ENCODE measurements at places on chromosomes 5 and 9.

DNA sequence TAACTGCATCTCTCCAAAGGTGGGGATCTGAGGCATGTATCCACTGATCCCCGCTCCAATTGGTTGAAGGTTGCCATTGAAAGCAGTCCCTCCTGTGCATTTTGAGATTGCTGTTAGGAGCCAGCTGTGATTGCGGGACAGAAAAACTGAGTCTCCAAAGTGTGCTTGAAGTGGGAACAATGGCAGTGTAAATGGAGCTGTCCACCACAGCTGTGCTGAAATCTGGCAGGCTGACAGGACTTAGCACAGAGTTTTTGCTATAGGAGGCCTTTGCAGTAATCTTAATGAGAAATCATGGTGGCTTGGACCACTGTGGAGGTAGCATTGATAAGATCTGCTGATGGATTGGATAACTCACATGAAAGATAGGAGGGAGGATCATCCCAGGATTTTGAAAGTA lies 3.3 kb downstream of the RNF20 start:
- no peak for DNase-seq

DNA sequence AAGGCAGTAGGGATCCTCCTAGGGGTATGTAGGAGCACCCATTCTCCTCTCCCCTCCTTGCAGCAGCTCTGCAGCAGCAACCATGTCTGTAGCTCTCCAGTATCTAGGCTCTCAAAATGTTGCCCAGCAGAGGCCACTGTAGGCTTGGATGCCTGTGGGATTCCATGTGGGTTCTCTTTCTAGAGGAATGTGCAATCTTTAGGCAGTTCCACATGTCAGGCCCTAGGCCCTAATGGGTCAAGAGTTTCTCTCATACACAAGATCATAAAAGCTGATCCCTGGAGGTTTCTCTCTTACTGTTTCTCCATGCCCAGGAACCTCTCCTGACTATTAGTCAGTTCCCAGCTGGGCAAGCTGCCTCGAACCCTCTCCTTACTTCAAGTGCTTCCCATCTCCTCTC lies 215.8 kb downstream of the FRMD3 start:
- no peak for DNase-seq

GRCh38 chr9:95107001-95107749 lies 210.3 kb downstream of the FANCC start:
- DNase-seq = no peak

GRCh38 chr5:179060116-179061008 lies at the start of gene ZNF354C:
ZNF354C (plus strand) TSS chr5:179060373; CDS start chr5:179062069, 1,696 bp downstream.
- DNase-seq = peak; percentile 73

- no peak for DNase-seq
These were observed 1668.0 kb upstream of the NUDT12 start for GRCh38 chr5:105230516-105231157.

- no peak for DNase-seq
These were observed 123.1 kb upstream of the PJA2 start for GRCh38 chr5:109532773-109533364.

DNA sequence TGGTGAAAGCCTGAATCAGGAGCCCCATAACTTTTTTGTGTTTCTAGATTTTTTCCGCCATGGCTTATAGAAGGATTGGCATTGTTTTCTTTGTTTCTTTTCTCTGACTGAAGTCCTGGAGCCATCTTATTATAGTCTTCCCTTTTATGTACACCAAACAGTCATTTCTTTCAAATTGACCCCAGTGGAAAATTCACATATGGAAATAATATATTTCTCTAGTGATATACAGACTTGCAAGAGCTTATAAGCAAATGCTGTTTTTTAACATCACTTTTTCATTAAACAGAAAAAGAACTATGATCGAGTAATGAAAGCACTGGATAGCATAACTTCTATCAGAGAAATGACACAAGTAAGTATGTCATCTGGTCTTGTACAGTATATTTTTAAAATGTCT lies 155.6 kb downstream of the PARP8 start:
- no peak for DNase-seq

- no peak for DNase-seq
These were observed 37.0 kb upstream of the PIK3R1 start for GRCh38 chr5:68178579-68178978.

DNA sequence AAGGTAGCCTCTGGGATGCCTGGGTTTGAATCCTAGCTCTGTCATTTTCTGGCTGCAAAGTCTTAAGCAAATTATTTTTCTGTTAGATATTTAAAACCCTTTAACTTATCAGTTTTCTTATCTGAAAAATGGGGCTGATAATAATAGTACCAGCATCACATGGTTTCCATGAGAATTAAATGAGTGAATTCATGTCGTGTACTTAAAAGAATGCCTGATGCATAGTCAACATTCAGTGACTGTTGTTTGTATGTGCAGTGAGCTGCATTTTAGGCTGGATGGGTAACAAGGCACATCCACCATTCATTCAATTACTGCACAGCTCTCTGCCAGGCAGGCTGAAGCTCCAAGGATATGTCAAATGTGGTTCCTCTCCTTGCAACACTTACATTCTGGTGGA lies 122.0 kb downstream of the PPP2R2B start:
- no peak for DNase-seq

DNA sequence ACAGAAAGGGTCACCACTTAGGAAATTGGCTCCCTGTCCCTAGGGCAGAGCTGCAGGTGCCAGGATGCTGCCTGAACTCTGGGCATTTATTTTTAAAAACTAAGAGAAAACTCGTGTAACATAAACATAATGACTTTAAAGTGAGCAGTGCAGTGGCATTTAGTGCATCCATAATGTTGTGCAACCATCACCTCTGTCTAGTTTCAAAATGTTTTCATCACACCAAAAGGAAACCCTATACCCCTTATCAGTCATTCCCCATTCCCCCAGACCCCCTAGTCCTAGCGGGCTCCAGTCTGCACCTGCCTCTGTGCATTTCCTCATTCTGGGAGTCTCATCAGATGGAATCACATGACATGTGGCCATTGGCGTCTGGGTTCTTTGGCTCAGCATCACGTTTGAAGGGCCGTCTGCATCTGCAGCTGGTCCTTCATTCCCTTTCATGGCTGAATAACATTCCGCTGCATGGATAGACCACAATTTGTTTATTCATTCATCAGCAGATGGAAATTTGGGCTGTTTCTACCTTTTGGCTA lies 55.8 kb downstream of the NSG2 start:
- no peak for DNase-seq

- no peak for DNase-seq
These were observed 143.6 kb downstream of the BNC2 start for GRCh38 chr9:16726718-16727451.

DNA sequence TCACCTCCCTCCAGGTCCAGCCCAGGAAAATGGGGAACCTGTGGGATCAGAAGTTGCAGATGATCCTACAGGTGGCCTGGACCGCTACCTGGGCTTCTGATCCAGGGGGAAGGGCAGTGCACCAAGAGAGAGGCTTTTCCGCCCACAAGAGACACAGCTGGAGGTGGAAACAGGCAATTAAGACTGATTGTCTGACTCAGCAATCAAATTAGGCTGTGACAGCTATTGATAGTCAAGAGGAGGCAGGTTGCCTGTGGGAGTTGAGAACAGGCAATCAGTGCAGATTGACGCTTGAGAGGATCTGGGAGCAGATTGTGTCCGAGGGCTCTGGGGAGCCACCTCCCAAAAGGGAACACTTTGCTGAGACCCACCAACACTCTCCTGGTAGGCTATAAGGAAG lies 71.1 kb upstream of the SLC44A1 start:
- no peak for DNase-seq

DNA sequence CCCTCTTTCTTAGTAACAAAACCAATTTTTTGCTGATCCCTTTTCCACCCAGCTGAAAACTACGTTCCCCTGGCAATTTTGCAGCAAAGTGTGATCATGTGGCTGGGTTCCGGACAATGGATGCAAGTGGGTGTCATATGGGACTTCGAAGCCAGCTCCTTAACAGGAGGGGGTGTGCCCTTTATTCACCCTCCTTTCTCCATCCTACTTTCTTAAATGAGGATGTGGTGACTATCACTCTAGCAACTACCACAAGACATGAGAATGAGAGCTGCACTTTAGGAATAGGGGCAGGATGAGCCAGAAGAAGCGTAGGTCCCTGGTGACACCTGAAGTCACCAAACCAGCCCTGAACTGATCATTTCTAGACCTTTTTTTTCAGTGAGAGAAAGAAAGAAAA lies 58.9 kb downstream of the IRF1 start:
- DNase-seq = no peak

DNA sequence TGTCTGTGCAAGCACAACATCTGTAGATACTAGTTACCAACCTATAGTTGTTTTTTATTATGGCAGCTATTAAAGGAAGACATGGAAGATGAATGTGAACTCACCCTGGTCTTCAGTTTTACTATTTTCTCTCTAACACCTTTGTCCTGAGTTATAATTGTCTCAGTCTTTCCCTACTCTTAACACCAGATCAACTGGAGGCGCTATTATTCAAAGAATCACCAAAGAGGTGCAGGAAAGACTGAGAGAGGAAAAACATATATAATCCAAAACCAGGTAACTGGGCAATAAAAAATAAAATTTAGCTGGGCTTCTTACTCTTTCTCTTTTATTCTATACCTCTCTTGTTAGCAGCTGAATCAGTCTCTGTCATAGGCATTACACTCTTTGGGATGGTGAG lies 134.2 kb upstream of the C6 start:
- DNase-seq = no peak

DNA sequence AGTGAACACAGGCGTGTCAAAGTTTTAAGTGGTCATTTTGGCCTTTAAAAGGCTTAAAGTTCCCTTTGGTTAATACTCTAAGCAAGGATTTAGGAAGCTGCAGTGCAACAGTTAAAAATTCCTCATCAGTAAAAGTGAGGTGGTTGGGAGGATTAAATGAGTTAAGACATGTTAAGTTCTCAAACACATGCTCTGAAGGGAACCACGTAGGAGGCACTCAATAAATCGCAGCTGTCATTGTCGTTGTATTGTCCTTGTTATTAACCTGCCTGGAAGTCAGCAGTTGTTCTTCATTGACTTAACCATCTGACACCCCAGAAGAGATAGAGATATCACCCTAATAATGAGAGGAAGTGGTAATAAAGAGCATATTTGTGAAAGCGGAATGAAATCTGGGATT lies 247.5 kb downstream of the MARCHF11 start:
- no peak for DNase-seq

All from activated T-helper 1 cell treated with Interleukin-2 at 50 U/mL for 16 hours (primary cell).